T-helper 17 cell (primary cell): ENCODE measurements at places on chromosomes 2 and 18. TPM values are rescaled to one million over a fixed set of nuclear protein-coding genes. Genes with fewer than 3 reads are reported as not detected.

- H3K36me3 ChIP-seq: no peaks in the 10 kb centered on the region
- no peak overlapping the region for H3K4me3 ChIP-seq
- DNase-seq: no peak
Measured at GRCh38 chr18:3233433-3234168, 13.8 kb upstream of the MYOM1 start.

- no peak for DNase-seq
- no peak overlapping the region for H3K4me3 ChIP-seq
- no peak overlapping the region for H3K27ac ChIP-seq
- peaks cover 3% of the 10 kb centered on the region for H3K4me1 ChIP-seq
- peaks cover 1% of the 10 kb centered on the region for H3K36me3 ChIP-seq
- H3K27me3 ChIP-seq: no peaks in the 10 kb centered on the region
Measured at GRCh38 chr2:177359836-177360595, 32.6 kb upstream of the AGPS start.

Gene GPR45
- not detected for total RNA-seq

Gene ATOH8
- not detected for total RNA-seq

Gene KIAA2012
- total RNA-seq: not detected

DNA sequence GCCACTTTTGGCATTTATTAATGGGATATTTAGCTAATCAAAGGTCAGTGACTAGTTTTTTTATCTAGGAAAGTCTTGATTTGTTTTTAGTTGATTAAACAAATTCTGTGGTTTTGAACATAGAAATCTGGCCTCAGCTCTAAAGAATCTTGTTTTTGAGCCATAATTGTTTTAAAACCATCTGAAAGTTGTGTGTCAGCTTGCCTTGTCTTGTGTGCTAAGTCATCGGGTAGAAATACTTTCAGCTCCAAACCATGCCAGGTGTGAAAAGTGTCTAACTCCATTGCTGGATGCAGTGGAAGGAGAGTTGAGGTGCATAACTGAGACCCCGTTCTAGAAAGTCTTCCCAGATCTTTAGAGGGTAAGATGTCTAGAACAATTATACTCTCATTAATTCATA lies 22.7 kb downstream of the FARP2 start:
- no peak for DNase-seq
- H3K27ac ChIP-seq: no peak overlapping the region
- peaks cover 8% of the 10 kb centered on the region for H3K4me1 ChIP-seq
- no peaks in the 10 kb centered on the region for H3K36me3 ChIP-seq
- no peaks in the 10 kb centered on the region for H3K27me3 ChIP-seq

- peaks cover 7% of the 10 kb centered on the region for H3K4me1 ChIP-seq
- H3K27ac ChIP-seq: no peak overlapping the region
- H3K27me3 ChIP-seq: peaks cover 14% of the 10 kb centered on the region
- DNase-seq: no peak
- H3K4me3 ChIP-seq: no peak overlapping the region
- H3K36me3 ChIP-seq: peaks cover 7% of the 10 kb centered on the region
Measured at GRCh38 chr2:219467736-219468075, 31.0 kb upstream of the GMPPA start.

DNA sequence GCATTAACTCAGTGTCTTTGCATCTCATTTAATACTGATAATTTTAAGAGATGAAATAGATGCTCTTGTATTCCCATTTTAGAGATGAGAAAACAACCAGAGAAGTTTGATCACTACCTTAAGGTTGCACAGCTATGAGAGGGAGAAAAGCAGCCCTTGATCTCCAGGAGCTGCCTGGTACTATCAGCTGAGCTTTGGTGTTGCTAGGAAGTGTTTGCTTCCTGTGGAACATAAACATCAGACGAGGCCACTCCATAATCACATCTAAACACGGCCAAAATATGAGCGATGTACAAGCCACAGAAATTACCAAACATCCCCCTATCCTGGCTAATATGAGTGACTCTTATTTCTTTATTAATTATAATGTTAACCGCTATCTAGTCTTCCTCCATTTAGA lies 620 bp upstream of the WDFY1 start:
- no peaks in the 10 kb centered on the region for H3K27me3 ChIP-seq
- peak overlapping the region; percentile 85 for H3K27ac ChIP-seq
- peaks cover 48% of the 10 kb centered on the region for H3K4me1 ChIP-seq
- no peak for DNase-seq
- H3K4me3 ChIP-seq: peak overlapping the region; percentile 96
- peaks cover 6% of the 10 kb centered on the region for H3K36me3 ChIP-seq

- DNase-seq: no peak
- no peak overlapping the region for H3K4me3 ChIP-seq
- H3K36me3 ChIP-seq: peaks cover 8% of the 10 kb centered on the region
- H3K27ac ChIP-seq: no peak overlapping the region
Measured at GRCh38 chr18:62239475-62239874, 52.4 kb downstream of the RELCH start.

Gene ANKRD29
- 0.25 TPM for total RNA-seq

- no peak overlapping the region for H3K27ac ChIP-seq
- no peak overlapping the region for H3K4me3 ChIP-seq
- H3K36me3 ChIP-seq: no peaks in the 10 kb centered on the region
- peaks cover 66% of the 10 kb centered on the region for H3K27me3 ChIP-seq
Measured at GRCh38 chr18:12044591-12044990, 49.1 kb upstream of the ANKRD62 start.

DNA sequence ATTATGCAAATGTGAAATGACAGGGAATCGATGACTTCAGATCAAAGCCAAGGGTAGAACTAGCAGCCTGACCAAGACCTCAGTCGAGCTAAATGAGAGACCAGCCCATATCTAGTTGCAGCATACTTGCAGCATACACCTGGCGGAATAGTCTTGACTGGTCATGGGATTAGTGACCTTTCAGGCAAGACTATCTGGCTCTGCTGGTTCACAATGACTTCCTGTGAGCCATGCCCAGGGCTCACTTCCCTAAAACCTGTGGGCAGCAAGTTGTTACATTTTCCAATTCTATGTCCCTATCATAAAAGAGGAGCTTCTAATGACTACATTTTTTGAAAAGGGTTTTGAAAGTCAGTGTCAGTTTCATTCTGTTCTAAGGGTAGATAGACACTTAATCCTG lies 1624.9 kb upstream of the CELF4 start:
- no peaks in the 10 kb centered on the region for H3K27me3 ChIP-seq
- no peak for DNase-seq
- H3K4me1 ChIP-seq: no peaks in the 10 kb centered on the region
- H3K4me3 ChIP-seq: no peak overlapping the region
- H3K27ac ChIP-seq: no peak overlapping the region

GRCh38 chr2:228602288-228602687 lies 420.8 kb upstream of the SPHKAP start:
- no peak overlapping the region for H3K4me3 ChIP-seq
- DNase-seq: no peak
- no peaks in the 10 kb centered on the region for H3K4me1 ChIP-seq
- no peaks in the 10 kb centered on the region for H3K36me3 ChIP-seq

DNA sequence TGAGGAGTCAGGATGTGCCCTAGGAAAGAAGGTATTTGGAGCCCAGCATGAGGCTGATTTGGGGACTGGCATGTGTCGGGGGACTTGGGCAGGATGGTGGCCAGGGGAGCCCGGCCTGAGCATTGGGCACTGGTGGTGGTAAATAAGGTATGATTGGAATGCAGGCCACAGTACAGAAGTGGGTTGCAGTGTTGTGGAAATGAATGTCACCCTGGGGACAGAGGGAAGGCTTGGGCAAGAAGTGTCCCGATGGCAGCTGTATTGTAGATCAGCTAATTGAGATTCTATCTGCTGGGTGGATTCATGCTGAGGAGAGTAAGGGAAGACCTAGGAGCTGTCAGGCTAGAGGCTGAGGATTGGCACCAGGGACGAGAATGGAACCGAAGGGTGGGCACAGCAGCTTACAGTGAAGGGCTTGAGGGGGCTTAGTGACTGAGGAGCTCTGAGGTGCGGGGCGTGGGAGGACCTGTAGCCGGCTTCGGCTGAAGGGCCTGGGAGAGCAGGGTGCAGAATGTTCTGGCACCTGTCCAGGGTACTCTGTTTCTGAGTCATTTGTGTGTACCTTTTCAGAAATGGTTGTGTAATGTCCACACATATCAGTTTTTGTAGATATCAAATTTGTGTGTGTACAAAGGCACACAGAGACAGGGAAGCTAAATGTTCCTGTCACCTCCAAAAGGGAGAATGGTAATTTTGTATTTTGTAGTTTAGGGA lies 170.2 kb downstream of the PRKCE start:
- peaks cover 5% of the 10 kb centered on the region for H3K27me3 ChIP-seq
- H3K4me1 ChIP-seq: peaks cover 22% of the 10 kb centered on the region
- DNase-seq: no peak

DNA sequence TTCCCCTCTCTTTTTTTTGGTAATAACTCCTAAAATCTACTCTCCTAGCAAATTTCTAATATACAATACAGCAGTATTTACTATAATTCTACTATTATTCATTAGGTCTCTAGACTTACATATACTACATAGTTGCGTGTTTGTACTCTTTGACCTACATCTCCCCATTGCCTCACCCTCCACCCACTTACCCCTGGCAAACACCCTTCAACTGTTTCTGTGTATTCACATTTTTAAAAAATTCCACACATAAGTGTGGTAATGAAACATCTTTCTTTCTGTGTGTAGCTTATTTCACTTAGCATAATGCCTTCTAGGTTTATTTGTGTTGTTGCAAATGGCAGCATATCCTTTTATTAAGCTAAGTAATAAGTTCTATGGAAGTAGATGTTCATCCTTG lies 336.0 kb downstream of the CCDC85A start:
- H3K27ac ChIP-seq: no peak overlapping the region
- H3K4me3 ChIP-seq: no peak overlapping the region
- H3K4me1 ChIP-seq: no peaks in the 10 kb centered on the region
- DNase-seq: no peak
- H3K27me3 ChIP-seq: no peaks in the 10 kb centered on the region
- H3K36me3 ChIP-seq: no peaks in the 10 kb centered on the region

- H3K27ac ChIP-seq: no peak overlapping the region
- no peak overlapping the region for H3K4me3 ChIP-seq
- H3K4me1 ChIP-seq: peaks cover 30% of the 10 kb centered on the region
- no peaks in the 10 kb centered on the region for H3K27me3 ChIP-seq
- H3K36me3 ChIP-seq: peaks cover 4% of the 10 kb centered on the region
Measured at GRCh38 chr2:27350106-27350693, 6.4 kb downstream of the GTF3C2 start.

Gene CCDC148
- not detected for total RNA-seq
